ENCODE measurements at places on chromosomes 3 and 15. TPM values are rescaled to one million over a fixed set of nuclear protein-coding genes. Genes with fewer than 3 reads are reported as not detected.

The MOBP gene
- not detected for polyA plus RNA-seq

The NPAP1 gene
- 0.56 TPM for polyA plus RNA-seq

The PAQR5 gene
- 31.1 TPM for polyA plus RNA-seq

The ELP6 gene
- polyA plus RNA-seq, result 42.6 TPM
